ENCODE measurements at places on chromosomes 12 and 14.
A peak's percentile ranks its signal among the peaks of the same experiment; 100 is the strongest.

DNA sequence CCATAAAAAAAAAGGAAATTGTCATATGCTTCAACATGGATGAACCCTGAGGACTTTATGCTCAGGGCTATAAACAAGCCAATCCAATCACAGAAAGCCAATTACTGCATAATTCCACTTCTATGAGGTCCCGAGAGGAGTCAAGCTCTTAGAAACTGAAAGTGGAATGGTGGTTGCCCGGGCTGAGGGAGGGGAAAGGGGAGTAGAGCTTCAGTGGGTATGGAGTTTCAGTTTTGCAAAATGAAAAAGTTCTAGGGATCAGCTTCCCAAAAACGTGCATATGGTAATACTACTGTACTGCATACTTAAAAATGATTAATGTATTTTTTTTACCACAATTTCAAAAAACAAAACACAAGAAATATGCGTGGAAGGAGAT is 52.0 kb downstream of the RNF34 start:
- no peak for DNase-seq

DNA sequence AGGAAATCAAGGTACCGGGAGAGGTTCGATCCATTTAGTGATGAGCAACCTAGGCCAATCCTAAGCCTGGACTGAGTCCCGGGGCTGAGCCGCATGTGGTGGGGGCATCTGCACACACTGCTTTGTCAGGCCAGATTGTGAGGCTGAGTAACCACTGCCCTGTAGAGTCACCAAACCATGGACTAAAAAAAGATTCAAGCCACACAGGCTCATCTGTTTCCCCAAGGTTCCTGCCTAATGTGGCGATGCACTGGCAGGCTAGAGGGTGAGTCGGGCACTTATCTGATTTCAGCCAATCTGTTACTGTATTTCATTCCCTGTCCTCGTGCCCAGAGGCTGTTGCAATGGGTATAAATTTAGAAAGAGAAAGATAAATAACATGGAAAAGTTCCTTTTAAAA is 140.8 kb downstream of the TTC7B start:
- no peak for DNase-seq

GRCh38 chr12:87382959-87383566 is 646.1 kb downstream of the C12orf50 start:
- no peak for DNase-seq

DNA sequence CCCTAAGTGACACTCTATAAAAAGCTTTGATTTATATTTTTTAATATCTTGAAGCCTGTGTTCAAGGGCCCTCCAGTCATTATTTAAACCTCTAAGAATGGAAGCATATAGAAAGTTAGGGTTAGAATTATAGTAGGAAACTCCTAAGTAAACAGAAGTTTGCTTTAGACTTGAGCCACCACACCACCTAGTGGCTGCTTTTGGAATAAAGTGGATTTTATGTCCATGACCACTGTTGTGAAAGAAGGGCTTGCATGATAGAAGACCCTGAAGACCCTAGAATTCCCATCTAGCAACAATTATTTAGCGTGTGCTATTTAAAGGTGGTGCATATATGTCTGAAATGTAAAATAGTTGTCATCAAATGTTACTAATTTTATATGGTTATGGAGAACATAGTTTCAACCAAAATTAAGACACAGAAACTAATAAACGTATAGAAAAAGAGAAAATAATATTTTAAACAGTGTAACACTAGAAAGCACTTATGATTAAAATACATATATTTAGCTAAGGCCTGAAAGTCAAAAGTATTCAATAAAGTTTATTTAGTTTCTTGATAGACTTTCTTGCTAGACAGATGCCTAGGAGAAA is 21.3 kb downstream of the LRRIQ1 start:
- no peak for DNase-seq

GRCh38 chr12:122006186-122006926 is 15.3 kb upstream of the BCL7A start:
- no peak for DNase-seq

GRCh38 chr14:23539248-23540140 is 12.1 kb downstream of the ZFHX2 start:
- peak; percentile 66 for DNase-seq

DNA sequence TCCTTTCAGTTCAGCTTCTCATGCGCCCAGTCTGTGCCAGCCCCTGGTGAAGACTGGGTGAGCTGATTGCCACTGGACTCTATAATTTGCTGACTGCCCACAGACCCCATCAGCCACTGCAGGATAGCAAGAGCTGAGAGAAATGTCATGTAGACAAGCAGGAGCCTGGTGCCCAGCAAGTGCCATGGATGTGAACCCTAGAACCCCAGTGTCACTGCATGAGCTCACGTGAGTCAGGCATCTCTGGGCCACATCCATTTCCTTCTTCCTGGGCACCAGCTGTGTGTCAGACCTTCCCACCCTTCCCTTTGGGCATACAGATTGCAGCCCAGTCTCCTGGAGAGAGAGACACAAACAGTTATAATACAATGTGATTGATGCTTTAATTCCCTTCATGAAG is 73.8 kb downstream of the NTF3 start:
- DNase-seq: no peak

GRCh38 chr14:76456200-76456599 is 80.3 kb downstream of the ESRRB start:
- DNase-seq: no peak

GRCh38 chr14:48725051-48725734 is 861.0 kb downstream of the RPS29 start:
- DNase-seq: no peak

GRCh38 chr14:43135877-43136411 is 1371.1 kb downstream of the FSCB start:
- DNase-seq: no peak

Data from renal cortex interstitium (tissue), 15 donors.